ENCODE measurements at places on chromosomes 11 and 22. TPM values are rescaled to one million over a fixed set of nuclear protein-coding genes. Genes with fewer than 3 reads are reported as not detected.

Gene CSNK2A3
- total RNA-seq = 1.2 TPM

Gene TOM1
- 19.0 TPM for total RNA-seq

Gene DMC1
- 11.2 TPM for total RNA-seq

DNA sequence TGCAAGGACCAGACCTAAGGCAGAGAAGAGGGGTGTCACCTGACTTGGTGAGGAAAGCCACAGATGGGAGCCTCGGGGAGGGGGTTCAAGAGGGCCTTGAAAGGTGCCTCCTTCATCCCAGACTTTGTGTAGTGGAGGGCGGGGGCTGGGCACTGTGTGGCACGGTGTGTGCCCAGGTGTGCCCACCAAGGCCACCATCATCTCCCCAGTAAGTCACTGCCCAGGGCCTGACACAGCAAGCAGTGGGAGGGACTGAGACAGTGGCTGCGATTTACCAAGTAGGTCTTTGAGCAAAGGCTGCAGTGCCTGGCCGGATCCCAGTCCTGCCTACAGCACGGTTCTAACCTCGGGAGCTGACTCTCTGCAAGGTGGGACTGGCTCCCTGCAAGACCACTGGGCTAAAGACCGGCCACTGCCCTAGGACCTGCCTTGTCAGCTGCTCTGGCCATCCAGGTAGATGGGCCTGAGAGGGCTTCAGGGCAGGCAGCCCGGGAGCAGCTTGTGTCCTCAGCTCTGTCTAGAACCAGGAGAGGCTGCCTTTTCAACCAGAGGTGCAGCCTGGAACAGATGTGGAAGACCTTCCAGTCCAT lies 1.4 kb downstream of the OSM start:
- peak overlapping the region; percentile 95 for H3K4me3 ChIP-seq
- no peaks in the 10 kb centered on the region for H3K27me3 ChIP-seq
- peaks cover 39% of the 10 kb centered on the region for H3K36me3 ChIP-seq
- DNase-seq = no peak
- peaks cover 82% of the 10 kb centered on the region for H3K4me1 ChIP-seq
- H3K27ac ChIP-seq = peak overlapping the region; percentile 100

DNA sequence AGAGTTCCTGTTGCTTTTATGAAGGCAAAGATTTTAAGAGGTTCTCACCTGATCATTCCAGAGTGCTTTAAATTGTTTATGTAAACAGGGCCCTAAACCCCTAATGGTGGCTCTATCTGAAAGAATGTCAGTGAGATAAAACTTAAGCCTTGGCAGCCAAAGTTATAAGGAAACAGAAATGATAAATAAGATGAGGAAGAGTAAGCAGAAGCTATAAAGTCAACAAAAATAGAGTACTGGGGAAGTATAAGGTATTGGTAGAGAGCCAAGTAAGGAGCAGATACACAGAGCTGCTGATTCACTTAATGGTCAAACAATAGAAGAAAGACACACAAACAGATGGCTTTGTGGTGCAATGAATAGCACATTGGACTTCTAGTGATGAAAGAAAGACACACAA lies 37.9 kb downstream of the TMPRSS5 start:
- no peaks in the 10 kb centered on the region for H3K4me1 ChIP-seq
- no peak for DNase-seq
- H3K27ac ChIP-seq = no peak overlapping the region

DNA sequence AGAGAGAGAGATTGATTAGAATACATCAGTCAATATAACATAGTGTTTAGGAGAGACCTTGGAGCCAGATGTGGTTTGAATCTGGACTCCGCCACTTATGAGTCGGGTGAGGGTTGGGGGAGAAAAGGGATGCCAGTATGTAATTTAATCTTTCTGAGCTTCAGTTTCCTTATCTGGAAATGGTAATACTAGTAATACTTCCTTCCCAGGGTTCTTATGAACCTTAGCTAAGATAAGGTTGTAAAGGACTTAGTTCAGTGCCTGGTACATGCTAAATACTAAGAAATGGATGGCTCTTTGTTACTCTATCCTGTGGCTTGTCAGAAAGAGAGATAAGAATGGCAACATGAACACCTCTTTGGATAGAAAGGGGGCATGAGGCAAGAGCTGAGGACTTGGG lies 226.1 kb upstream of the NARS2 start:
- no peaks in the 10 kb centered on the region for H3K36me3 ChIP-seq
- no peaks in the 10 kb centered on the region for H3K4me1 ChIP-seq
- DNase-seq = no peak
- H3K27ac ChIP-seq = no peak overlapping the region
- no peak overlapping the region for H3K4me3 ChIP-seq
- H3K27me3 ChIP-seq = peaks cover 4% of the 10 kb centered on the region

DNA sequence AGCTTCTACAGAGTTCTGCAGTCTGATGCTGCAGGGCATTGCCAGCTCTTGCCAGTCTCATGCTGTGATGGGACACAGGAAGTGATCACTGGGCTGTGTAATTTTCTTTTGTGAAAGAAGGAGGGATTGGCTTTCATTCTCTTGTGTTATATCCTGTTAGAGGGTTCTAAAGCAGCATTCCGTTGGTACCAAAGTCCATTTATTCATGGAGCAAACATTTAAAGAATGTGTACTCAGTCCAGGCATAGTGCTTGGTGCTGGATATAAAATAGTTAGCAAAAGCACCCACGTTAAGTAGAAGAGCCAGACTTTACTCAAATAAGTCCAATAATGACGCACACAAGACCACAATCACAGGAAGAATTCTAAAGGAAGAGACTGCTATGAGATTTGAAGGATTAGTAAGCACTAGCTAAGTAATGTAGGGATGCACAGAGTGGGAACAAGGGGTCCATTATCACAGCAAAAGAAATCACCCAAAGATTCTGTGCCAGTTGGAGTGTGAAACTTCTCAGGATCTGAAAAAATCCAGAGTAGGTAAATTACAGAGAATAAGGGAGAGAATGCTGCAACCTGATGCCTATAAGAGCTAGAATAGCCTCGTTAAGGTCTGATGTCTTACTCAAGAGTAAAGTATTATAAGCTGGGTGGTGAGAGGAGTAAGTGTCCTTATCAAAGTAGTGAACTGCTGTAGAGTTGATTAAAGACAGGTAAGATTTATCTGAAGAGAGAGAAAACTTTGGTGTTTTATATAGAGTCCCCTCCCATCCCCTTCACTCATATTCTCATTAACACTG lies 728.3 kb downstream of the METTL15 start:
- no peaks in the 10 kb centered on the region for H3K36me3 ChIP-seq
- H3K4me1 ChIP-seq = no peaks in the 10 kb centered on the region
- no peaks in the 10 kb centered on the region for H3K27me3 ChIP-seq
- no peak for DNase-seq
- no peak overlapping the region for H3K27ac ChIP-seq
- H3K4me3 ChIP-seq = no peak overlapping the region

GRCh38 chr11:96621161-96621560 lies 231.3 kb downstream of the JRKL start:
- no peaks in the 10 kb centered on the region for H3K36me3 ChIP-seq
- no peak overlapping the region for H3K4me3 ChIP-seq
- H3K4me1 ChIP-seq = no peaks in the 10 kb centered on the region
- H3K27ac ChIP-seq = no peak overlapping the region
- DNase-seq = no peak

DNA sequence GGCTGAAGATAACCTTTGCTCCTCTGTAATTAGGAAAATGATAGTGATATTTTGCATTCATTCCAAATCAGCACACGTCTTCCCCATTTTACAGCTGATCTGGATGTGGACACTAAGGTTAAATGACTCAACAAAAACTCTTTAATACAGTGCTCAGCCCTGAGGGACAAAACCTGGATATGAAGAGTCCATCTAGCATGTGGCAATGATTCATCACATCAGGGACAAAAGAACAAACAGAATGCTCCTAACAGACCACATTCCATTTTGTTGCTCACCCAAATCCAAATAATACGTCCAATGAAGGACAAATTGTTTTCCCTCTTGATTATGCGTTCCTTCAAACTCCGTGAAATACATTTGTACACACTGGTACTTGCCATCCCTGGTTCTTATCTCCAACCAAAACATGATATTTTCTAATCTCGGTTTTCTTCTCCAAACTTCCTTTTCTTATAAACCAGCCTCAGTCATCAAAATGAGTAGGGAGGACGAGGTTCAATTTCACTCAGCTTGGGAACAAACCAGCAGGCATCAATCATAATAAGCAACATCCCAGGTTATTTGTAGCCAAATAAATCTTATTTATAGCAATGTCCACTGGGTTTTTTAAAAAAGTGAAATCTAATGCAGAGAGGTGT lies 53.7 kb upstream of the MTMR2 start:
- H3K4me3 ChIP-seq = no peak overlapping the region
- H3K36me3 ChIP-seq = peaks cover 8% of the 10 kb centered on the region
- no peak overlapping the region for H3K27ac ChIP-seq

- H3K27me3 ChIP-seq = no peaks in the 10 kb centered on the region
- no peaks in the 10 kb centered on the region for H3K36me3 ChIP-seq
- H3K4me1 ChIP-seq = no peaks in the 10 kb centered on the region
- DNase-seq = no peak
- no peak overlapping the region for H3K4me3 ChIP-seq
Observed at GRCh38 chr11:21018248-21018647, 348.9 kb downstream of the NELL1 start.

All from activated T-helper 1 cell treated with anti-CD3 and anti-CD28 coated beads, Interleukin-12 subunit alpha, Interleukin-12 subunit beta, Interleukin-2, Interleukin-4 antibody, amounts not matched to agents 30 ng/mL and 10 ng/mL and 1 ng/mL, durations not matched to agents 14 hours and 24 hours and 36 hours (primary cell).